ENCODE measurements at places on chromosomes 2 and 18.

DNA sequence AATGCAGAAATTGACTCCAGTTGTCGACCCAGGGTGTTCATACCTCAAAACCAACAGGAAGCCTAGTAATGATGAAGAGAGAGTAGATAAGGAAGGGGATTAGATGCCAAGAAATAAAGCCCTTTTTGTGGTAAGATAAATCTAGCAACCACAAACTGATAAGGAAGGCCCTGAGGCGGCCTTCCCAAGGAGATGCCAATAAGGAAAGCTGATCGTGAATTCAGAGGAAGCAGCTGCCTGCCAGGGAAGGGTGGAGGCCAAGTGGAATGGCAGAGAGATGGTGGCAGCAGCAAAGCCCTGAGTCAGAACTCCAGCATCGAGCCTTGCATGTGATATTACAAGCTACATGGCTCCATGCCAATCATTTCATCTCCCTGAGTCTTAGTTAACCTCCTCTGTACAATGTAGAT lies 126.3 kb downstream of the IRS1 start:
- DNase-seq = no peak

DNA sequence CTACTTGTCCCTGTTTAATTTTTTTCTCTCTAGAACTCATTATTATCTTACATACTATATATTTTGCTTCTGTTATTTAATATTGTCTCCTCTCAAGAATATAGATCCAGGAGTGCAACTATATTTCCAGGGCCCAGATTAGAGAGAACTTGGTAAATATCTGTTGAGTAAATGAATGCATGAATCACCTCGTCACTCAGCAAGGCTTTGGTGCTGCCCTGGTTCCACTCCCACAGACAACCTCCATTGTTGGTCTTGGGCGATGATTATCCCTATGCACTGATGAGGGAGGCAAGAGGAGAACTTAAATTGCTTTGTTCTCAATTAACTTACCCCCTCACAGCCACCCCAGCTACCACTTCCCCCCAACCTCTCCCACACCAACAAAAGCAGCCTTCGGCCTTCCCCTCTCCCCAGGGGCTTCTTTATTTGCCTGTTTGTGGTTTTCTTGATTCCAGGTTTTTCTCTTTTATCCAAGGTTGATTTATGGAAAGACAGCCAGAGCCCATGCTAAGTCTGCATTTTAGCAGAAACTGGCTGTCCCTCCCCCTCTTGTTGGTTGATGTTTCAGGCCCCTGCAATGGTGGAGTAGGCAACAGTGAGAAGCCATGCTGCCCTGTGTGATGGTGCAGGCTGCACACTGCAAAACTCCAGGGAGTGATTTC lies 17.0 kb upstream of the DIPK1C start:
- no peak for DNase-seq

DNA sequence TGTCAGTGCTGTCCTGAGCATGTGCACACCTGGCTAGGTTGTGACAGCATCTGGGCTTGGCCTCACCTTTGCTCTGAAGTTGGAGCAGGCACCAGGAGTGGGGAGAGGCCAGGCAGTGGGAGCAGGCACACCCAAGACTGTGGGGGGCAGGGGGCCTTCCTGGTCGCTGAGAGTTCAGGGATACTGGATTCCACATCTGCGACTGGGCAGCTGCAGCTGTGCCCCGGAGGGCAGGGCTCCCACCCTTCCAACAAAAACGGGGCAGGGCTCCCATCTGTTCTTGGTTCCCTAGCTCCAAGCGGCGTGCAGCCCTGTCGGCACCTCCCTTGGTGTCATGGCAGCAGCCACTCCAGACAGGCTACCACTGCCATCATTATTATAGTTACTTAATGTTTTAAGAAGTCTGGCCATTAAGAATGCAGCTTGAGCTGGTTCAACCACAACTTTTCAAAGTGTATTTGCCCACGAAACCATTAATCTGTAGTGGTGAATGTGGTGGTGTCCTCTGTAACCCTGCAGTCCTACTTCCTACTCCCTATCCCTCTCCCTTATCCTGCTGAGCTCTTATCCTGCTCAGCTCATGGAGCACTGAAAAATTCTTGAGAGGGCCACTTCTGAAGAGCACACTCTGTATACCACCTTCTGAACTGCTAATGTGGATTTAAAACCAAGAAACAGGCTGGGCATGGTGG lies 48.0 kb upstream of the RAB1A start:
- no peak for DNase-seq

- no peak for DNase-seq
These were observed 573 bp downstream of the IGFBP2 start for GRCh38 chr2:216633616-216634369.

DNA sequence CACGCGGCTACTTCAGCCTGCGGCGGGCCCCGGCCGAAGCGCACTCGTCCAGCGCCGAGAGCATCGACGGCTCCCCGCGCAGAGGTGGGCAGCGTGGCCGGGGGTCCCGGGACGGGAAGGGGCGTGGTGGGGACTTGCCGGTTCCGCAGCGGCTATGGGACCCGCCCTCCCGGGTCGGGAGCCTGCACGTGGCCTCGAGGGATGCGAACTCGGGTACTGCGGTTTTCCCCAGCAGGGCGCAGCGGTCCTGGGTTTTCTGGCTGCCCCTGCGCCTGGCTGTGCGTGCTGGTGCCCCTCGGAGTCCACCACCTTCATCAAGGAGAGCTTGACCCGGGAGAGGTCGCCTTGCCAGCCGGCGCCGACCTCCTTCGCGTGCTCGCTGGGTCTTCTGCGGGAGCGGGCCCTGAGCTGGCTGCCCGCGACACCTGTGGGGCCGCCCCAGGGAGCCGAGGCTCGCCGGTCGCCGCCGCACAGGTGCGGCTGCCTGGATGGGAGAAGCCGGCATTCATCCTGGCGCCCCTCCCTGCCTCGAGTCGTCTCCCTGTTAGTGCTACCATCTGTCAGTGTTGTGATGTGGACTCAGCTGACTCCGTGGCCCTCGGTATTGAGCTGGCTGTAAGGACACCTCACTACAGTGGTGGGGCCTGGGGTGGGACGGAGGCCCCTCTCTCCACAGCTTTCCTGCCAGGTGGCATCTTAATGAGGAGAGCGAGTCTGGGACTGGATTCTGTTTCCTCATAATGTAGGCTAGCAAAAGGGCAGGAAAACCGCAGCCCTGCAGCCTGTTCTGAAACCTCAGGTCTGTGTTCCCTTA lies 177.3 kb downstream of the AGAP1 start:
- no peak for DNase-seq

GRCh38 chr2:168604252-168604651 lies 148.2 kb downstream of the CERS6 start:
- no peak for DNase-seq

- DNase-seq = no peak
These were observed 193.2 kb upstream of the ITGA4 start for GRCh38 chr2:181264001-181264400.

GRCh38 chr18:72555968-72556367 lies 11.8 kb upstream of the CBLN2 start:
- DNase-seq = no peak

- DNase-seq = no peak
These were observed 122.7 kb downstream of the LAMA1 start for GRCh38 chr18:6994771-6995430.

DNA sequence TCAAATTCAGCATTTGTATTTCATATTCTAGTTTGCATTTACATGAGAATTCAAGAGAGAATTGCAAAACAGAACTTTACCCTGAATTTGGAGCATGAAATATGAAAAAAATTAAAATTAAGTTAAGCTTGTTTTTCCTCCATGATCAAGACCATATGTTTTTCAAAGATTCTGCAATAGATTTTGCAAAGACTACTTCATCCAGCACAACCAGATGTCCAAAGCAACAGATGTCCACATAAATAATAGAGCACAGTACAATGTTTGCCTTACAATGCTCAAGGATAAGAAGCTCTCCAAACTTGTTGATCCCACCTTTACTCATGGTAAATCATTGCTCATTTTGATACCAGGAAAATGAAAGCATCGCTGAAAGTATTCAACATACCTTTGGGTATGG lies 25.6 kb downstream of the FAP start:
- no peak for DNase-seq

DNA sequence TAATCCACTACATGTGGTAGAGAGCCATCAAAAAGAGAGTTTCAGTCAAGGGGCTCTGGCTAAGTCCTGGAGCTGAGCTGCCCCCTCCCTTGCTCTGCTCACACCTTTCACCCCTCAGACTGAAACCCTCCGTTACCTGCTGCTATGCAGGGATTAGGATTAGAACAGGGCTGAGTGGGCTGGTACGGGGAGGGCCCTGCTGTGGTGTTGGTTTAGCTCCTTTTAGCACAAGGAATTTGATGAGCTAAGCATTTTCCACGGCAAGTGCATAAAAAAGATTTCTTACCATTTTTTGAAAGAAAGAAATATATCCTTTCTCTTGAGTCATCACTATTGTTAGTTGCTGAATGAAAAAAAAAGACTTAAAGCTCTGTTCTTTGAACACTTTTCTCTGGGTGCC lies 46.3 kb downstream of the TCF7L1 start:
- DNase-seq = no peak

DNA sequence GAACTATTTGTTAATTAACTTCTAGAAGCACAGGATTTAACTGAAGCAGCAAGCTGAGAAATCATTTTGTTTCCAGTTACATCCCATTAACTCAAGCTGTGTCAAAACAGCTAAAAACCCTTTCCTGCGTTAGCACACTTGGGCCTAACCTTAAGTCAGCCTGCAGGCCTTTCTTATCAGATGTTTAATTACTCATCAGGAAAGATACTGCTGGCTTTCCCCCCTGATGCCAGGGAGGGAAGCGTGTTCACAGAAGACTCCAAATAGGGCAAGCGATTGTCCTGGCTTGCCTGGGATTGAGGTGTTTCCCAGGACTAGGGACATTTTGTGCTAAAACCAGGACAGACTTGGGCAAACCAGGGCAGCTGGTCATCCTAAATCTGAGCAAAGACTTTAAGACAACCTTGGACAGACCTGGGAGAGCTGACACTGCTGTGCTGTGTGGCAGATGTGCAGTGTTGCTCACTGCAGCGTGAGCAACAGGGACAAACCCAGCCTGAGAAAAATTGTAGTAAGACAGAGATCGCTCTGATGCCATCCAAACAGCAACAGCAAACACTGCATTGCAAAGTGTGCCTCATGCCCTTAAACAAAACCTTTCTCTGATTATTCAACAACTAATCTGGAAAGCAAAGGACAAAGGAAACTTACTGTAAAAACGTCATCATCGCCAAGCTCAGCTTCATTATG lies 100.9 kb downstream of the SPRED2 start:
- DNase-seq = no peak

DNA sequence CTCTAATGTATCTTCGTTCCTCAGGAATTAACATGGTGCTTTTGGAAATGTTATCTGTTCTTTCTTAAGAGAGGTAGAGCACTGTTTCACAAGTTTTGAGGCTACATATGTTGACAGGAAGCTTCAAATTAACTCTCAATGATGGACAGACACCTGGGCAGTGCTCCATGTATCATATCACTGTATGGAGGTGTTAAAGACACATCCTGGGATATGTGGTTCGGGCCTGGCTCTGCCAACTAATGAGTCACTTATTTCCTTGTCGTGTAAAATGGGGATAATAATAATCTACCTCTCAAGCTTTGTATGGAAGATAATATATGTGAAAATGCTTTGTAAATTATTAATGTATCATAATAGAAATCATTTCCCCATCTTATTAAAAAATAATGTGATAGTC lies 90.2 kb downstream of the PARD3B start:
- no peak for DNase-seq

DNA sequence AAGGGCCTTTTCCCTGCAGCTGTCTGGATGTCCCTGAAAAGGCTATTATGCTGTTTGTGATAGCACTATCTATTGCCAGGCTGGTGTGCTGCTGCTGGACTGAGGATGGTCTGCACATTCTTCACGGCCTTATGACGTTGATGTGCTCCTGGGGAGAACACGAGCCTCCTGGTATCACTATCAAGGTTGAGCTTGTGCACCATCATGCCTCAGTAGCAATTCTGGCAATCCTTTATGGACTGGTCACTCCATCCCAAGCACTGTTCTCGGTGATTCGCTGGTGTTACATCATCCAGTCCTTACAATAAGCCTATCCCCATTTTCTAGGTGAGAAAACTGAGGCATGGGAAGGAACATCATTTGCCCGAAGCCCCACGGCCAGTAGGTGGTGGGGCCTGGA lies 18.2 kb upstream of the CCBE1 start:
- no peak for DNase-seq

DNA sequence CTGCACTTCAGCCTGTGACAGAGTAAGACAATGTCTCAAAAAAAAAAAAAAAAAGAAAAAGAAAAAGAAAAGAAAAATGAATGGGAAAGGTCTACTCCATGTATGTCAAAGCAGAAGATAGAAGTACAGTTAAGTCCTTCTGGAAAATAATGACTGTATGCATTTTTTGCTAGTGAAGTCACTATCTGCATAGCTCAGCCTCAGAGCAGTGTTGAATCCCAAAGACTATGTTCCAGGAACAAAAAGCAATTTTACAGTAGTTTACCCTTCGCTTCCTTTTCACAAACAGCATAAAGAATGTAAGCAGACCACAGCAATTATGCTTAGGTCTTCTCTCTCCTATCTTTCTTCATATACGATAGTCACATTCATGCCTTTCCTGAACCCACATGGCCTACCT lies 497.4 kb downstream of the CMPK2 start:
- DNase-seq = no peak

DNA sequence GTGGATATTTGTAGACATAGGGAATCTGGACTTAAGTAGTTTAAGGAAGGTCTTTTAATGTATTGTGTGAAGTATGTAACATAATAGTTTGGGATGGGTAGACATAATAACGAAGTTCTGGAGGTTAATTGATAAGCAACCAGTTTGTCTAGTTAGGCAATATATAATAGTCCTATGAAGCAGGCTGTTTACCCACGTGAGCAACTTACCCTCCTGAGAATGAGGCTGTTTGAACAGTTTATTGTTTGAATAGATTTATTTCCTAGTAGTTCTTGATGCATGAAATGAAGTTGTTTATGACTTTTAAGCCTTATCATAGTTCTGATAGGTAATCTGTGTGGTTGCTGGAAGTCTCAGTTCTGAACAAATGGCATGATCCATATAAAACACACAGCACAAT lies 361.5 kb downstream of the GALNT13 start:
- no peak for DNase-seq

GRCh38 chr2:72562451-72563153 lies 263.2 kb downstream of the EXOC6B start:
- DNase-seq = no peak

DNA sequence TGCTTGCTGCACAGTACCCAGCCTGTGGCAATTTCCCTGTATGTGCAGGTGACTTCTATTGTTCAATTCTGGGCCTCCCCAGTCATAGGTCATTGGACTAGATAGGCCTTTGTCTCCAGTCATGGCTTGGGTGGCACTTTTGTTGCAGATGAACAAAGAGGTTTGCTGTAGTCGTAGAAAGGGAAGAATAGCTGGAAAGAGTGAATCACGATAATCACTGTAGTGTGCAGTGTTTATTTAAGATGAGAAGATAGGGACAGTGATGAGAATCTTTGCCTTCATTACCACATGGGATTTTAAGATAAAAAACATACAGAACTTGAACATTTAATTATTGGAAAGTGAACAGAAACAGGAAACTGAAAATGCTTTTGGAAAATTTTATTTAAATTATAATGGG lies 156.1 kb upstream of the CYRIA start:
- DNase-seq = no peak

DNA sequence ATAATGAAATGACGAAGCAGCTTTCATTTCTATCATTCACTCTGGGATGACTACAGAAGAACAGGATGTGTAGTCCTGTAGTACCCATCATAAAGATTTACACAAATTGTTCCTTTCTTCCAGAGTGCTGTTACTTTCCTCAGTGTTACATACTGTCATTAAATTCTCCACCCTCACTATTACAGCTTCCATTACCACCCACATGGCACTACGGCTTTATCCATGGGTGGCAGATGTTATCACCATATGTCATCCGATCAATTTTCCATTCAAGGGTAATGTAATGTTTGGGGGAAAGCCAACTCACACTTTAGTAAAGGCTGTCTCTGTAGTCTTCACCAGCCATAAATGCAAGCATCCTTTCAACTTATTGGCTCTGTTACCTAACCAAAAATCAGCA lies 7.1 kb upstream of the CSRNP3 start:
- DNase-seq = no peak

All from activated CD4-positive, alpha-beta T cell treated with anti-CD3 and anti-CD28 coated beads, Interleukin-2, amount 50 U/mL, for 1 hour (primary cell).